Epithelial cell of proximal tubule (primary cell): ENCODE measurements at places on chromosomes 12 and 14.

GRCh38 chr14:45034730-45035129, 49.2 kb upstream of the PRPF39 start:
- no peak for DNase-seq

GRCh38 chr12:116808113-116809105, 70.3 kb downstream of the RNFT2 start:
- DNase-seq: no peak

DNA sequence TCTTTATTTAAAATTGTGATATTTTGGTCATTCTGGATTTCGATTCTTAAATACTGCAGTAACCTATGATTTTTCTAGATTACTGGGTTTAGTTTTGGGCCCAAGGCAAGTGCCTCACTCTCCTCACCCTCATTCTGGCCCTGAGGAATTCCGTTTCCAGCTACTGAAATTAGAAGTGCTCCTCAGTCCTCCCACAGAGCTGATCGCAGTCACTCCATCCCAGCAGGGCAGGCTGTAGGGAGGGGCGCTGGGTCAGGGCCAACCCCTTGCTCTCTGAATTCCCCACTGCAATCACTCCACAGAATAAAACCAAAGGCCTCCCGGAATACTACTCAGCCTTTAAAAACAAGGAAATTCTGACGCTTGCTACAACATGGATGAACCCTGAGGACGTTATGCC, 66.5 kb upstream of the DIO3 start:
- DNase-seq: no peak

DNA sequence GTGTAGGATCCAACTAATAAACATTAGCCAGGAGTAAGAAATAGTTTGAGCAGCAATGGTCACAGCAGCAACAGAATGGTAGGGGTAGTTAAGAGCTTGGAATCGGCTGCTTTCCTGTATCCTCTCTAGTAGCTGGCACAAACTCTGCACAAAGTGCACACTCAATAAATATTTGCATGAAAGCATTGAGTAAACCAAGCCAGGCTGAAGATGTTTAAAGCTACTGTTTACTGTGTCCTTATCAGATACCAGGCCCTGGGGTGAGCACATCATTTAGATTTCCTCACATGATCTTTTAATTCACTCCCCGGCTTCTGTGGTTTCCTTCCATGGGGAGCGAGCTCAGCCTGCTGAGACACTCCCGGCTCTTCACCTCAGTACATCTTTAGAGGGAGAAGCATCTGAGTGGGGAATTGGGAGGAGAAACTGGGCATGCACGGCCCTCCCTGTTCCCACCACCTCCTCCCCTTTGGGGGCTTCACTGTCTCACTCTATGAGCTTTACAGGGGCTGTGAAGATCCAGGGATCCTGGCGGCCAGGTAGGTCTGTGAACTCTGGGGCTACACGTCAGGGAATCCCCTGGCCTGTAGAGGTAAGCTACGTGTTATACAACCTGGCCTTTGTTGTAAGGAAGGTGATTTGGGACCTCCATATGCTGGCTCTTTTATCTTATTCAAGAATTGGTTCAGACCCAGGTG, 107.2 kb upstream of the VASH1 start:
- no peak for DNase-seq

- DNase-seq: no peak
These were observed at the start of gene RIMKLB for GRCh38 chr12:8697476-8698131. TSS of gene RIMKLB (plus strand) at chr12:8697991. CDS start at chr12:8713867, 15,876 bp downstream.

GRCh38 chr14:77097006-77097699, 905 bp upstream of the CIPC start:
- no peak for DNase-seq

DNA sequence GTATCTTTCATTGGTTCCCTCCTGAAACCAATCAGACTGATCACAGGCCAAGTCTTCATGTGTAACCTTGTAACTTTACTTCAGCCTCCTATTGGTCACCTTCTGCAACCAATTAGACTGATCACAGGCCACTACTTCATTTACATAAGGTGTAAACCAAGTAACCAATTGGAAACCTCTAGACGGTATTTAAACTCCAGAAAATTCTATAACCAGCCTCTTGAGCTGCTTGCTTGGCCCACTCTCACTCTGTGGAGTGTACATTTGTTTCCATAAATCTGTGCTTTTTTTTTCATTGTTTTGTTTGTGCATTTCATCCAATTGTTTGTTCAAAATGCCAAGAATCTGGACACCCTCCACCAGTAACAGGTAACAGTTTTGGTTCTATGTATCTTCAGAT, 47.5 kb downstream of the EIF2S3B start:
- DNase-seq: no peak
